Right cardiac atrium (tissue), 5 donors: ENCODE measurements at places on chromosomes 12 and 14. TPM values are rescaled to one million over a fixed set of nuclear protein-coding genes. Genes with fewer than 3 reads are reported as not detected.

The DYRK2 gene
- 76.9 TPM for total RNA-seq

DNA sequence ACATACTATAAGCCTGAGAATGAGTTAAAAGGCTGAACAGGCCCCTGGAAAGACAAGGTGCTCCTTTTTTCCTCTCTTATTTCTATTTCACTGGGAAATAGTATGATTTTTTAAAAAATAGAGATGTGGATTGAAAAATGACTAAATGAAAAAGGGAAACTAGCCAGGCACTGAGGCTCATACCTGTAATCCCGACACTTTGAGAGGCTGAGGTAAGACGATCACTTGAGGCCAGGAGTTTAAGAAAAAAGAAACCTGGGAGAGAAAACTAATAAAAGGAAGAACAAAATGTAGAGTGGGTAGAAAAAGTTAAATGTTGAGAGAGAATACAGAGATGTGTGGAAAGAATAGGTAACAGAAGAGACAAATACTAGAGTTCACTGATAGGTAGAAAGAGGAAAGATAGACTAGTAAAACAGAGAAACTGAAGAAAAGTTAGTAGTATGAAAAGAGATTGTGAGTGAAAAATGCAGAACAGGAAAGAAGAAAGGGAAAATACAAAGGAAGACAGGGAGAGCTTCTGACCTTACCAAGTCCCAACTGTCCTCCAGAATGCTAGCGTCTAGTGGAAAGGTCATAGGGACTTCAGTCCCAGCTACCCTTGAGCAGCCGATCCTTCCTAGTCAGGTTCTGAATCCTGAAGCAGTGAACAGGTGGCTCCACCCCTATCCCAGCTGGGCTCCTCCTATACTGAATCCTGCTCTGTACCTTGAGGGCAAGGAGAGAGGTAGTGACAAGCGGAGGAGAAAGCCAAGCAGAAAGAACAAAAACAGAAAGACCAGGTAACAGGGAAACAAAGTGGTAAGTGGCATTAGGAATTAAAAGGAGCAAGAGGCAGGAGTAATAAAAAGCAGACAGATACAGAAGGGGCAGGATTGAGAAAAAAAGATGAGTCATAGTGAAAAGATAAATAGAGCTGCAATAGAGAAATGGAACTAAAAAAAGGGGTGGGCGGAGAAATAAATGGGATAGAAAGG lies 7.3 kb downstream of the TMEM116 start:
- no peak for DNase-seq

The LYZ gene
- total RNA-seq = 23.7 TPM

The DENND5B gene
- total RNA-seq = 37.1 TPM

- peak; percentile 37 for DNase-seq
Measured at GRCh38 chr12:122030424-122031035, 8.8 kb downstream of the BCL7A start.

- DNase-seq = no peak
Measured at GRCh38 chr12:90207799-90208198, 499.2 kb upstream of the ATP2B1 start.

The RND1 gene
- total RNA-seq = 0.41 TPM

DNA sequence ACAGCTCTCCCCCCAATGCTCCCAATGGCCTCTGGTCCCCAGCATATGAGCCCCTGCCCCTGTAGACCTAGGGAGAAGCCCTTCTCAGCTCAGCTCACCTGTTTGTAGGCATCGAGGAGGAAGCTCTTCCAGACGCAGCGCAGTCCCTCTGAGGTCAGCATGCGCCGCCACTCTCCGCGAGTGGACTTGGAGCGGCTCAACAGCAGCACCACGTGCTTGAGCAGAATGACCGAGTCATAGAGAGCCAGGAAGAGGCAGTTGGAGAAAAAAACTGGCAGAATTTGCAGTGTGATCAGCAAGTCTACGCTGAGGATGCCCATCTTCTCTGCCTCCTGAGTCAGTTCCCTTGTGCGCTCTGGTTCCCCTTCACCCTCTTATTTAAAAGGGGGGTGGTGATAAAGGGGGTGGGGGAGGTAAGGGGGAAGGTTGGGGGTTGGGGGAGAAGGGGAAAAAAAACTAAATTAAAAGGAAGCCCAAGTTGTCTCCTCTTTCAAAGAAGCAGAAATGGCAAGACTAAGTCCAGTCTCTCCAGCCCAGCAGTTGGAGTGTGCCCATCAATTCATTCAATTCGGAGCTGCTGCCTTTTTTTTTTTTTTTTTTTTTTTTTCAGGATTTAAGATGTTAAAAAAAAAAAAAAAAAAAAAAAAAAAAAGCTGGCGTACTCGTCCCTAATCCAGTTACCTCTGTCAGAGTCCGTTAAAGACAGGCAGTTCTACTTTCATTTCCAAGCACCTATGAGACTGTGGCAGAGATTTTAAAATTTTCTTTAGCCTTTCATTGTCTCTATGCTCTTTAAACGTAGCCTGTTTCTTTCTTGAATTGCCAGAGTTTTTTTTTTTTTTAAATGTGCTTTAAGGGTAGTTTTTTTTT lies at the start of gene DIO2:
Gene DIO2, minus strand, starts transcription at position 352 of the 870 bp plus-strand sequence. Its CDS starts 32 bp downstream, at position 320.
- peak; percentile 38 for DNase-seq

- no peak for DNase-seq
Measured at GRCh38 chr12:124395986-124396385, 101.1 kb downstream of the RFLNA start.

GRCh38 chr12:92987846-92988621 lies 58.9 kb upstream of the EEA1 start:
- DNase-seq = peak; percentile 48

GRCh38 chr12:112463478-112463877 lies 44.7 kb downstream of the PTPN11 start:
- no peak for DNase-seq

The DGLUCY gene
- total RNA-seq = 208 TPM

The LBHD2 gene
- total RNA-seq = not detected

DNA sequence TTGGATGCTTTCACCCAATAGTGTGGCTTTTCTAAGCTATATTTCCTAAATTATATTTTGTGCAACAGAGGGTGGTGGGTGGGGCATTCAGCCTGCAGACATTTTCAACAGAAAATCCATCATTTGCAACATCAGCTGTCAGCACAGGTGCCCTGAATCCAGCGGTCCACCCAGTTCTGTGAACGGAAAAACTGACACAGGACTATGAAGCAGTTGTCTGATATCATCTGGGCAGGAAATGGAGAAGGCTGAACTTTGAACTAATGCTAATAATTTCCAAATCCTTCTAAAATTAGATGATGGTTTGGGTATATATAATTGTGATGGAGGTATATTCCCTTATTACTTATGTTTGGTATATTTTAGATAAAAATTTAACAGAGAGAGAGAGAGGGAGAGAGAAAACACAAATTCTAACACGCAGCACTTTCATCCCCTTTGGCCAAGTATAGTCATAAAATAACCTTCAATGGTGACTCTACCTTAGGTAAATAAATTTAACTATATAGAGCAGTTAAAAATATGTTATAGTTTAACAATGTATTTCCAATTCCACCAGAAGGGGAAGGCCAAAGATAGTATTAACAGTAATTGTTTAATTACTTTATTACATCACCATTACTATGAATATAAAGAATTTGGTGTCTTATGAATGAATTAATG lies 58.3 kb upstream of the PTPRB start:
- no peak for DNase-seq

DNA sequence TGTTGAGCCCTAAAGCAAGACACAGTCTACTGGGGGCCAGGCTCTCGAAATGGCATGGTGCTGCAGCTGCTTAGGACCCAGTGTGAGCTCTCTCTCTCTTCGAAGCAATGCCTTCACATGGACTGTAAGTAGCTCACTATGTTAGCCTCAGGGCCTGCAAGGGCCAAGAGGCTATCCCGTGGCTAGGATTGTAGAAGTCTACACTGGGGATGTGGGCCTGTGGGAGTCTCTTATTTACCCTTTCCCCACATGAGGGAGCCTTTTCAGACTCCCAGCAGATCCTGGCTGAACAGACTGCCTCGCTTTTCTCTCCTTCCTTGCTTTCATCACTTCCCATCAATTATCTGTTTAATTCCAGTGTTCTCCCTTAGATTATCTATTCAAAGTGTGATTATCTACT lies 101.4 kb downstream of the GPR65 start:
- no peak for DNase-seq

- no peak for DNase-seq
Measured at GRCh38 chr12:53577941-53578352, 48.2 kb downstream of the ATF7 start.

The PA2G4 gene
- 76.0 TPM for total RNA-seq

The SCNN1A gene
- 0.08 TPM for total RNA-seq

GRCh38 chr12:10339053-10339840 lies 31.6 kb downstream of the KLRD1 start:
- peak; percentile 44 for DNase-seq

GRCh38 chr14:32403021-32403420 lies 73.9 kb downstream of the AKAP6 start:
- no peak for DNase-seq

GRCh38 chr12:96501133-96501761 lies 11.9 kb downstream of the CFAP54 start:
- DNase-seq = peak; percentile 39

GRCh38 chr14:21026988-21027315 lies 2.1 kb upstream of the NDRG2 start:
- no peak for DNase-seq

DNA sequence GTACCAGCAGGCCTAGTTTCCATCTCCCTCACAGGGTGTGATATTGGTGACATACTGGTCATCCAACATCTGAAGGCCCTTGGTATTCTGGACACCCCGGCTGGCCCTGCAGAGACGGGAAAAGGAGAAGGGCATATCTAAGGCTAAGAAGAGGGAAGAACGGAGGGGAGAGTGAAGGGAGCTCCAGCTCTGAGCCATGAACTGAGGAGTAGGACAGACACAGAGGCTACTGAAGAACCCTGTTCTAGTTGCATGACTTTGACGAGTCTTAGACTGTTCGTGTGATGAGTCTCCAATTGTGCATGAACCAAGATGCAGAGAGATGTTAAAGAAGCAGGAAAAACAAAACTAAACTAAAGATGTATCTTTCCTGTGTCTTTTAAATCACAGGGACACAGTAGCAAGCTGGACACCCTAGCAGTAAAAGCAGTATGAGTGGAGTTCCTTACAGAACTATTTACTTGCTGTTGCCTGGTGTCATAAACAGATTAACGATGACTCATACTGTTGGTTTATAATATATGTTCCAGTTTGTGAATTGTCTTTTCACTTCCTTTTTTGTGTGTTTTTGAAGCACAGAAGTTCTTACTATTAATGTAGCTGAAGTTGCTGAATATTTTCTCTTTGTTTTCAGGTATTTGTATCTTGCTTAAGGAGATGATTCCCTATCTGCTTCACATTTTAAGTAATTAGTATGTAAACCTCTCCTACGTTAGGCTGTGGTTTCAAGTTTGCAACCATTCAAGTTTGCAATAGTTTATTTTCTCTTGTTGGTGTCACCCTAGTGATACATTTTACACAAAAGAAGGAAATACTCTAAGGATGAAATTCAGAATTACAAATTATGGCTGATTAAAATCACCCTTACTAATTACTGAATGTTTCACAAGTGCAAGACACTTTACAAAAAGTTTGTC lies 15.7 kb downstream of the FAR2 start:
- DNase-seq = no peak

GRCh38 chr12:131380965-131381705 lies 329.8 kb upstream of the SFSWAP start:
- no peak for DNase-seq

The GPRC5D gene
- total RNA-seq = not detected

GRCh38 chr12:99544457-99544856 lies 103.1 kb upstream of the GARIN6 start:
- DNase-seq = no peak

GRCh38 chr14:105761842-105762241 lies 235.5 kb downstream of the TMEM121 start:
- no peak for DNase-seq

DNA sequence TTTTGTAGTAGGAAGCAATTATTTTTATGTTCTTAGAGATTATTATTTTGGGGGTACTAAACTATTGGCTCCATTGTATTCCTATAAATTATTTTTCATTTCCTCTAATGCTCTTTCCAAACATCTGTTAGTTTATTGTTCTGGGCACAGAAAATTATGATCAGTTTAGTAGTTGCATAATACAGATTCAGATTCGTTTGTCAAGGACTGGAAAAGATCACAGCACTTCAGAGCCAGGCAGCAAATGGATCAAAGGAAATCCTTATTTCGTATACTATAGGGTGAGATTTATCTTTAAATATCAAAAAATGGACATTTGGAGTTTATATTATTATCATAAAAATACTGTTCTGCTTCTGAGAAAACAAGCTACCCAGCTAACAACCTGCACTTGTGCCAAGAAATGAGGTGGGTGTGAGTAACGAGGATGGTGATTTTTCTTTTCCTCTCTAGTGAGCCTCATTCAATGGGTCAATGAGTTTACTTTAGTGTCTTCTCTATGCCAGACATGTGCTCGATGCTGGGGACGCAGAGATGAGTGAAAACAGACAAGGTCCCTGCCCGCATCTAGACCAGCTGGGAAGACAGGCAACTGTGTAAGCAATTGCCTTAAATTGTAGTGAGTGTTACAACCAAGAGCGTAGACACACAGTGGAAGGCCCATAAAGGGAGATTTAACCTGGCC lies 208.6 kb upstream of the PLXNC1 start:
- no peak for DNase-seq

GRCh38 chr12:80766897-80767296 lies 50.2 kb downstream of the MYF5 start:
- no peak for DNase-seq

DNA sequence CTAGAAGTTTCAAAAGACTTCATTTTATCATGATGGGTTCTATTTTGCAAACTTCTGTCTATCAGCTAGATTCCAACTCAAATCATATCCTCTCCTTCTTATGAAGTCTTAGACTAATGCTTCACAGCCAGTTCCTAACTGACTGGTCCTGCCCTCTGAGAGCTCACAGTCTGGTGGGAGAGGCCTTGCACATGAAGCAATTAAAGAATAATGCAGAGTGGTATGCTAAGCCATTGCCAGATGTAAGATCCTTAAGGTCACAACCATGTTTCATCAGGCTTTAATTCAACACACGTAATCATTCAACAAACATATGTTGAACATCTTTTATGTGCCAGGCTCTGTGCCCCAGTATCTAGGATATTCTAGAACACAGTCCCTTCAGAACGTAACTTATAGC lies 125.8 kb upstream of the TMPO start:
- no peak for DNase-seq

DNA sequence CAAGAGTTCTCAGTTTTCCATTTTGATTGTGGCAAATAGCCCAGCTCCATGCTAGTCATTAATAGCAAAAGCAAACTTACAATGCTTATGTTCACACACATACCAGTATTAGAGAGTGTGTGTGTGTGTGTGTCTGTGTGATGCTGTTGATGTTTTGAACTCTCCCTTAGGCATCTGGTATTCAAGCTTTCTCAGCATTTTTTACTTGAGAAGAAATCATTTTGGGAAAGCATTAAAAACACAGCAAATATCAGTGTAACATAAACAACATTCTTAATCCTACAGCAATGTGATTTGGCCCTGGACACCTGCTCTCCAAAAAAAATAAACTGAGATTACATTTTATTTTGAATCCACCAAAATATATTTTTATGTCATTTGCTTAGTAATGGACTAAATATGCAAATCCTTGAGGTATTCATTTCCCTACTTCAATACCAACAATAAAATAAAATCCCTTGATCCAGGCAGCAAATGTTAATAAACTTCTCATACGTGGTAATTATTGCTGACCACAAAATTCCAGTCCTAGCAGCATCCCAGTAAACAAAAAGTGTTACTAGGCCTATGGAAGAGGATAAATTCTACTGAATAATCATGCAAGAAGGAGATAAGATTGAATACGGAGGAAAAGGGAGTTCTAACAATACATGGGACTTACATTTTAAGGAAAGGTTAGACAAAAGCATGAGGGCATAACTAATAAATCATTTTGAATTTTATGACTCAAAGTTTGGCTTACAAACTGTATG lies 249.5 kb upstream of the CLEC14A start:
- no peak for DNase-seq

The MIP gene
- total RNA-seq = 0.14 TPM

The IFNG-AS1 gene
- 0.93 TPM for total RNA-seq
